ENCODE measurements at places on chromosomes 2 and 18.

DNA sequence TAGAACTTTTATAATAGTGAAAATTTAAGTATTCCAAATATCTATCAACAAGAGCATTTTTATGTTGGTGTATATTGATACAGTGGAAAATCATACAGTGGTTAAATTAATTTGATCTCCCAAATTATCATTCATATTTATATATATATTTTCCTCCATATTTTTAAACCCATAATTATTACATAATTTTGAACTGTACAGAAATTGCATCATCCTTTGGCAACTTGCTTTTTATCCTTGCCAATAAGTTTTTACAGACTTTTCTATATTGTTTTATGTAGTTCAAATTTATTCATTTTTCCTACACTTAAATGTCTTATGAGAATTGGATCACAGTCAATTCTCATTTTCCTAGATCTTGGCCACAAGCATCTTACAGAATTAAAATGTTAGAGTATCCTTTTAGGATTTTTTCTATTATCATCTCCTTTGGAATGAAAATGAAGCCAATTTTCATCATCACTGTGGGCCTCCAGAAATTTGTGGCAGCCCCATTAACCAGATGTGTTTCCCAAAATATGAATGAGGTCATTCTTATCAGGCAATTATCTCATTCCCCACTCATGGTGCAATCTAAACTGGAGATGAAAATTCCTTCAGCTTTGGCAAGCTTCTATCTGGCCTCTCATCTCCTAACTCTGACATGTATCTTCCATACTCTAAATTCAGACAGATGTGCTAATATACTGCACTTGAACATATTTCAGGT, 94.2 kb upstream of the DLGAP1 start:
- DNase-seq = no peak

GRCh38 chr2:31258351-31258750, 24.4 kb downstream of the EHD3 start:
- DNase-seq = no peak

DNA sequence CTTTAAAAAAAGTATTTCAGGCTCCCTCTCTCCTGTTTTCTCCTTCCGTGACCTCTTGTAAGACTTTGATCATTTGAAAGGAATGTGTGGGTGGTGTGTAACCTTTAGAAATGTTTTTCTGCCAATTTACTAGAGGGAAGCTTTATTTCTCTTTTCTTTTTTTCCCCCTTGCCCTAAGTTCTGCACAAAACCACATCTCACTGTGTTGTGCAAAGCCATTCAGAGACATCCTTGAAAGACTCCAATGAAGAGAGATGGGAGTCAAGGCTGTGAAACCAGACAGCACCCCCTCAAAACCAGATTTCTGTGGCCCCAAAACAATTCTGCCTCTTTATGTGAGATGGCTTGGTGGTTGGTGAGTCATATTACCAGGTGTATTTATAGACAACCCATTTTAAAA, 184.6 kb upstream of the ERBB4 start:
- no peak for DNase-seq

DNA sequence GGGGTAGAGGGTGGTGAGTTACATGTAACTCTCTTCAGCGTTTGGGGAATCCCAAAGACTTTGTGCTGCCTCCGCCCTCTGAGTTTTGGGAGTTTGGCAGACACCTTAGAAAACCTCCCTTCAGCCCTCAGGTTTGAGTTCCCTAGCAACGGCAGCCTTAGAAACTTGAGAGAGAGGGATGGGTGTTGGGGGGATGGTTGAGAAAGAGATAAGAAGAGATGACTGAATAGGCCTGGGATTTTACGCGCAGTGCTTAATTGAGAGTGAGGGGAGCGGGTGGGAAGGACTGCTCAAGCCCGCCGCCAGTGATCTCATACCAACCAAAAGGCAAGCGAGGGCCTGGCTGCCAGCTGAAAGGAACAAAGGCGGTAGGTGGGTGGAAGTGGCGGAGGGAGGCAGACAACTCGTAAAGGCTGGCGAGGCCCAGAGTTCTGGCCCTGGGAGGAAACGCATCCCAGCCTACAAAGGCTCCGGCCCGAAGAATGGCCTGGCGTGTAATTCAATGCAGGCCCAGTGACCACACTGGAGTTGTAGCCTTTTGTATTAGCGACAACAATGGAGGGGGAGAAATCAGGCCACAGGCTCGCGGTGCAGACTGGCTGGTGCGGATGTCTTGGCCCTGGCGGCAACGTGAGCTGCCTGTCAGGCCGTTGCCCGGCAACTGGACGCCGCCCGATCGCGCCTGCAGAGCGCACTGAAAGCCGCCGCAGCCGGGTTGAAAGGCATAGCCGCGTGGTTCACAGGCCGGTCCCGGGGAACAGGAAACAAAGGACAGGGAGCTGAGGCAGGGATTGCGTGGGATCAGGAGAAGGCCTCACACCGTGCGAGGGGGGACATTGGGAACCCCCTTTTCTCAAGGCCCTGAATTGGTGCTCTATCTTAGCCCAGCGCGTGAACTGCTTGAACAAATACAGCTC, 39.9 kb upstream of the DARS1 start:
- peak; percentile 32 for DNase-seq

DNA sequence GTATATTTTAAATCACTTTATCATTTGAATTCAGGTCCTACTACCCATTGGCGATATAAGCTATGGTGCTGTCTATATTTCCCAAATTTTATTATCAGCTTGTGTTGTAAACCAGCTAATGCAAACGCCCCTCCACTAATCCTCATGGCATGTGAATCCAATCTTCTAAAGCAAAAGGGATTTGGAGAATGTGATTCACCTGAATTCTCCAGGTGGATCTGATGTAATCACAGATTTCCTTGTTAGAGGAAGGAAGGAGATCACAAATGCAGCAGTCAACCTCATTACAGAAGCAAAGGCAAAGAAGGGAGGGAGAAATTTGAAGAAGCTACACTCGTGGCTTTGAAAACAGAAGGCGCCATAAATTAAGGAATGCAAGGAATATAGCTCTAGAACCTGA, 431.1 kb upstream of the CDH19 start:
- DNase-seq = no peak

- no peak for DNase-seq
These were observed 41.3 kb downstream of the VPS54 start for GRCh38 chr2:63977904-63978303.

- DNase-seq = no peak
These were observed 927.7 kb downstream of the CCDC85A start for GRCh38 chr2:57111531-57111930.

GRCh38 chr2:128868686-128869551, 550.3 kb upstream of the HS6ST1 start:
- DNase-seq = no peak

DNA sequence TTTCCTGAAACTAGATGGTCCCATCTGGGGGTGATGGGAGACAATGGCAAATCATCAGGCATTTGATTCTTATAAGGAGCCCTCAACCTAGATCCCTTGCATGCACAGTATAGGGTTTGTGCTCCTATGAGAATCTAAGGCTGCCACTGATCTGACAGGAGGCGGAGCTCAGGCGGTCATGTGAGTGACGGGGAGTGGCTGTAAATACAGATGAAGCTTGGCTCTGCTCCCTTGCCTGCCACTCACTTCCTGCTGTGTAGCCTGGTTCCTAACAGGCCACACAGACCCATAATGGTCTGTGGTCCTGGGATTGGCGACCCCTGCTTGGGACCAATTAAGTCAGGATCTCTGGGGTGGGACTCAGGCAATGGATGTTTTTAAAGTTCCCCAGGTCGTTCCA, 293.4 kb downstream of the ZNF521 start:
- no peak for DNase-seq

- DNase-seq = no peak
These were observed 326.9 kb upstream of the TNP1 start for GRCh38 chr2:217186668-217187159.

- DNase-seq = no peak
These were observed 1315.7 kb upstream of the ZEB2 start for GRCh38 chr2:145835665-145836064.

- DNase-seq = no peak
These were observed 19.4 kb downstream of the SP100 start for GRCh38 chr2:230435431-230435830.

DNA sequence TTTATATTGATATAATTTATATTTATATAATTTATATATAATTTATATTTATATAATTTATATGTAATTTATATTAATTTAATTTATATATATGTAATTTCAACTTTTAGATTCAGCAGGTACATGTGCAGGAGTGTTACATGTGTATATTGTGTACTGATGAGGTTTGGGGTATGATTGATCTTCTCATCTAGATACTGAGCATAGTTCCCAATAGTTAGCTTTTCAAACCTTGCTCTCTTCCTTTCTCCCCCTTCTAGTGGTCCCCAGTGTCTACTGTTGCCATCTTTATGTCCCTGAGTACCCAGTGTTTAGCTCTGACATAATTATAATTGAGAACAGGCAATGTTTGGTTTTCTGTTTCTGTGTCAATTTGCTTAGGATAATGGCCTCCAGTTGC, 1335.3 kb upstream of the CDH2 start:
- no peak for DNase-seq
